Panc1 (cell line): ENCODE measurements at places on chromosomes 1 and 21. TPM values are rescaled to one million over a fixed set of nuclear protein-coding genes. Genes with fewer than 3 reads are reported as not detected.
A peak's percentile ranks its signal among the peaks of the same experiment; 100 is the strongest.

Gene ATP5IF1
- 94.5 TPM for total RNA-seq

DNA sequence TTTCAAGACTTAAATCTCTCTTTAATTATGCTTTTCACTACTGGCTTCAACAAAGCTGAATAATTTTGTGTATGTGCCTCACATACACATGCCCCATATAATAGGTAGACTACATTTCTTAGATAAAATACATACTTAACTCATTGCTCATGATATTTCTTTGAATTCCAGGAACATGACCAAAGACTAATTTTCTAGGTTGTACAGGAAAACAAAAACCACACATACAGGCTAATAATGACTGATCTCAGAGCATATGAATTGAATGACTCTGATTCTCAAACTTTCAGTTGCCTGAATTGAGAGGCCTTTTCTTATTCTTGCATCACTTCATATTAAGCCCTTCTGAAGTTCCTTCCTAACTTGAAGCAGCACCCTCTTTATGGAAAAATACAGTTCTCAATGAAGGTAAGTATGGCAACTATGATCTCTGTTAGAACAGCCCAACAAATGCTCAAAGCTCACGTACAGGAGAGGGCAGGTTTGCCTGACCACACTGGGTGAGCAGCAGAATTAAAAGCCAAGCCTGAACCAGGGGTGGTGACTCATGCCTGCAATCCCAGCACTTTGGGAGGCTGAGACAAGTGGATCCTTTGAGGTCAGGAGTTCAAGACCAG is 22.6 kb upstream of the UAP1 start:
- DNase-seq = peak; percentile 97
- H3K4me3 ChIP-seq = no peak overlapping the region
- peak overlapping the region; percentile 23 for H3K27ac ChIP-seq
- no peaks in the 10 kb centered on the region for H3K36me3 ChIP-seq
- no peaks in the 10 kb centered on the region for H3K27me3 ChIP-seq
- peaks cover 7% of the 10 kb centered on the region for H3K4me1 ChIP-seq

GRCh38 chr1:92968138-92969032 is 7.1 kb upstream of the DIPK1A start:
- H3K36me3 ChIP-seq = no peaks in the 10 kb centered on the region
- DNase-seq = no peak
- no peaks in the 10 kb centered on the region for H3K4me1 ChIP-seq

GRCh38 chr1:241235256-241235897 is 121.6 kb downstream of the RGS7 start:
- H3K4me3 ChIP-seq = no peak overlapping the region
- no peak overlapping the region for H3K27ac ChIP-seq
- H3K36me3 ChIP-seq = no peaks in the 10 kb centered on the region
- H3K4me1 ChIP-seq = no peaks in the 10 kb centered on the region
- DNase-seq = no peak

GRCh38 chr1:179871940-179872339 is 5.7 kb downstream of the TOR1AIP2 start:
- no peak overlapping the region for H3K4me3 ChIP-seq
- peaks cover 31% of the 10 kb centered on the region for H3K36me3 ChIP-seq
- peaks cover 11% of the 10 kb centered on the region; the same call in 1 of the 2 replicates for H3K4me1 ChIP-seq
- DNase-seq = no peak

Gene LORICRIN
- total RNA-seq = not detected

- no peaks in the 10 kb centered on the region for H3K36me3 ChIP-seq
- no peak overlapping the region for H3K27ac ChIP-seq
- H3K4me1 ChIP-seq = no peaks in the 10 kb centered on the region
- no peak for DNase-seq
Observed at GRCh38 chr1:222346955-222347354, 200.9 kb downstream of the HHIPL2 start.

DNA sequence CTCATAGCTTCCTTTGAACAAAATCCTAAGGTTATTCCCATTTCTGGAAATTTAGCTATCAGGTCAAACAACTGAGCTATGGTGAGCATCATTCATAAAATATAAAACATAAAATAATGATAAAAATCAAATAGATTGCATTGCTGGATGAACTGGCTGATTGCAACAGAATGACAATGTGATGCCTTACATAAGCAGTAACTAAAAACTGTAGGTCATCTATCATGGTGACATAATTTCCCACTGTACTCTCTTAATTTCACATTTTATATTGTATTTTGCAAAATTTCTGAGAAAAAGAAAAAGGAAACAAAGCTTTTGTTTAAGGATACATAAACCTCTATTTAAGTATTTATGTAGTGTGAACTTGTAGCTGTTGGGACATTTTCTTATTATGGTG is 4.6 kb downstream of the PTGER3 start:
- H3K27ac ChIP-seq = no peak overlapping the region
- no peaks in the 10 kb centered on the region for H3K4me1 ChIP-seq
- H3K27me3 ChIP-seq = peaks cover 4% of the 10 kb centered on the region
- H3K4me3 ChIP-seq = no peak overlapping the region
- DNase-seq = no peak

DNA sequence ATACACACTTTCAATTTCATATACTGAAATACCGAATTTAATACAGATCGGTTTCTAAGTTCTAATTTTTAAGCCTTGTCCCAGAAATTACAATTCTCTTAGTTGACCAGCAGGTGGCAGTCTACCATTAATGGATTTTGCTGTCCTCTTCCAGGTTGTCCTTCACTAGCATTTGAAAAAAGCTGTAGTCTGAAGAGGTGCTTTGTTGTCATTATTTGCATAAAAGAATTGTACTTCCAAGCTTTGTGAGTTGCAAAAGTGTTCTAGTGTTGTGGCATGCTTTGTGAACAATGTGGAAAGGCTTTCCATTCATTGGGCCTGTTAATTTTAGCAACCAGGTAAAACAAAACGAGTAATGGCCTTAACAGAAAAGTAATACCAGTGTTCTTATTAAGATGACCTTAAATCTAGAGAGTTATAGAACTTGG is 193.6 kb downstream of the RPS6KC1 start:
- no peak overlapping the region for H3K27ac ChIP-seq
- no peaks in the 10 kb centered on the region for H3K36me3 ChIP-seq
- no peaks in the 10 kb centered on the region for H3K4me1 ChIP-seq
- no peak overlapping the region for H3K4me3 ChIP-seq
- no peaks in the 10 kb centered on the region for H3K27me3 ChIP-seq

GRCh38 chr1:81702903-81703302 is 97.8 kb upstream of the ADGRL2 start:
- DNase-seq = no peak
- H3K4me3 ChIP-seq = no peak overlapping the region
- H3K27ac ChIP-seq = no peak overlapping the region
- no peaks in the 10 kb centered on the region for H3K4me1 ChIP-seq
- H3K36me3 ChIP-seq = no peaks in the 10 kb centered on the region
